ENCODE measurements at places on chromosomes 7 and 10. TPM values are rescaled to one million over a fixed set of nuclear protein-coding genes. Genes with fewer than 3 reads are reported as not detected.

DNA sequence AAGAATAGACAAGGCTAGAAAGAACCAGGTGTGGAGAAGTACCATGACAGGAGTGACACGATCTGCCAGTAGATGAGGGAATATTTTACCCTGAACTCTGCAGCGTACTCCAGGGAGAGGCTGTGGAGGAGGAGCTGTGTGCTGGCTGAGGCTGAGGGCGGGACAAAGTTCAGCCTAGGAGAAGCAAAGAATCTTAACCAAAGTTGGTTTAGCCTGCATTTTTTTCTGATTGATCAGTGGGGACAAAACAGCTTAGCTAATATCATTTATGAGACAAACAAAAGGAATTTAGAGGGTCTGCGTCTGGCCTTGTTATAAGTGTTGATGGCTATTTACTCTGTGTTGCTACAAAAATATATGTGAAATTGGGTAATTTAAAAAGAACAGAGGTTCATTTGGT, 5.2 kb upstream of the NPSR1 start:
- DNase-seq = no peak

- DNase-seq = peak; percentile 71
Measured at GRCh38 chr7:155685070-155685790, 40.8 kb downstream of the RBM33 start.

- DNase-seq = no peak
Measured at GRCh38 chr10:88108115-88108610, 244.7 kb downstream of the PTEN start.

- DNase-seq = no peak
Measured at GRCh38 chr7:15972862-15973275, 286.4 kb upstream of the MEOX2 start.

DNA sequence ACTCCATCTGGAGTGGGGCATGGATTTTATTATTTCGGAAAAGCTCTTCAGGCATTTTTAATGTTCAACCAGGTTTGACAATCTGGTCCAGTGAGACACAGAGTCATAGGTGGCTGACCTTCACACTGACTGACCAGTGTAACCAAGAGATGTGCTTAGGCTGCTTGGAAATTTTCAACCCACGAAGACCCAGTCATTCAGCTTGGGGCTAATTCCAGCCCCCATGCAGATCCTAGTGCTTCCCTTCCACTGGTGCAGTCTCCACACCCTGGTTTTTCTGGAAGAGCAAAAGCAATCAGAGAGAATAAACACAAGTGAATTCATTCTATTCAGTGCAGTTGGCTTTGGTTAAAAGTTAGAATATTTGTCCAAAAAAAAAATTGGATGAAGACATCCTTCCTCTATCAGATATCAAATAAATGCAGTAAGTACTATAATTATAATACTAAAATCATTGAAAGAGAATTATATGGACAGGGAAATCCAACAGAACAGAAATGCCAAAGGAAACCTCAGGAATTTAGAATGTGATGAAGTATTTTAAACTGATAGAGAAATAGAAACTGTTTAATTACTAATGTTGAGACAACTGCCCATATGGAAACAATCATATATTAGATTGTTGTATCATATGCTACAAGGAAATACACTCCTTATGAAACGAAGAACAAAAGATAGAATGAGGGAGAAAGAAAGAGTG, 178.0 kb downstream of the NPSR1 start:
- no peak for DNase-seq

GRCh38 chr7:137953043-137953664, 48.7 kb downstream of the CREB3L2 start:
- DNase-seq = no peak

GRCh38 chr10:102676534-102677315, 32.4 kb downstream of the TRIM8 start:
- no peak for DNase-seq

GRCh38 chr10:60731134-60731885, 47.0 kb upstream of the CDK1 start:
- DNase-seq = peak; percentile 44

DNA sequence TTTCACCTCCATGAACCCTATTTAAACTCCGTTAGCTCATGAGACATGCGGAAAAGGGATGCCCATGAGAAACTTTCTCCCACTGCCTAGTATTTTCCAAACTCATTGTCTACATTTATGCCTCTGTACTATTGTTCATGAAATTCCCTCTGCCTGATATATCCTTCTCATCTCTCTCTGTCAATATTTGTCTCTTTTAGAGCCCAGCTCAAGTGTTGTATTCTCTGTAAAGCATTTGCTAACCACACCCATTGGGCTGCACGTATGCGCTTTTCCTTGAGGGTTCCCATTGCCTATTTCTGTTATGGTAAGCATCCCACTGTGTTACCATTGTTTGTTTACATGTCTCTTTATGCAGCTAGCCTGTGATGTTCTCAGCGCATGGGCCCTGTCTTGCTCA, 211.4 kb downstream of the MDFIC start:
- DNase-seq = no peak

- no peak for DNase-seq
Measured at GRCh38 chr10:34622945-34623344, 192.2 kb downstream of the PARD3 start.

GRCh38 chr7:121624958-121625357, 228.8 kb upstream of the FAM3C start:
- no peak for DNase-seq

Gene PPRC1
- 57.9 TPM for total RNA-seq

Gene ACSL5
- 64.4 TPM for total RNA-seq

Gene MYH16
- total RNA-seq = not detected

Gene RTKN2
- total RNA-seq = 2.9 TPM

Gene TRIL
- not detected for total RNA-seq
